ENCODE measurements at places on chromosomes 6 and 20.

DNA sequence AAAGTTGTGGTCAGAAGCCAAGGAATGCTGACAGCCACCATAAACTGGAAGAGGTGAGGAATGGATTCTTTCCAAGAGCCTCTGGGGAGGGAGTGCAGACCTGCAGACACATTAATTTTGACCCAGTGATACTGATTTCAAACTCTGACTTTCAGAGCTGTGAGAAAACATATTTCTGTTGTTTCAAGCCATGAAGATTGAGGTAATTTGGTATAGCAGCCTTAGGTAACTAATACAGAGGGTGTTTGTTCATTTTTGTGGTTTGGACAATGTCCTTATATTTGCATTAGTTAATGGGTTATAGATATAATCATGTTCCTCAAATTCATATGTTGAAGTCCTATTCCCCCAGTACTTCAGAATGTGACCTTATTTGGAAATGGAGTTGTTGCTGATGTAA, 85.4 kb upstream of the GTSF1L start:
- no peak for DNase-seq

DNA sequence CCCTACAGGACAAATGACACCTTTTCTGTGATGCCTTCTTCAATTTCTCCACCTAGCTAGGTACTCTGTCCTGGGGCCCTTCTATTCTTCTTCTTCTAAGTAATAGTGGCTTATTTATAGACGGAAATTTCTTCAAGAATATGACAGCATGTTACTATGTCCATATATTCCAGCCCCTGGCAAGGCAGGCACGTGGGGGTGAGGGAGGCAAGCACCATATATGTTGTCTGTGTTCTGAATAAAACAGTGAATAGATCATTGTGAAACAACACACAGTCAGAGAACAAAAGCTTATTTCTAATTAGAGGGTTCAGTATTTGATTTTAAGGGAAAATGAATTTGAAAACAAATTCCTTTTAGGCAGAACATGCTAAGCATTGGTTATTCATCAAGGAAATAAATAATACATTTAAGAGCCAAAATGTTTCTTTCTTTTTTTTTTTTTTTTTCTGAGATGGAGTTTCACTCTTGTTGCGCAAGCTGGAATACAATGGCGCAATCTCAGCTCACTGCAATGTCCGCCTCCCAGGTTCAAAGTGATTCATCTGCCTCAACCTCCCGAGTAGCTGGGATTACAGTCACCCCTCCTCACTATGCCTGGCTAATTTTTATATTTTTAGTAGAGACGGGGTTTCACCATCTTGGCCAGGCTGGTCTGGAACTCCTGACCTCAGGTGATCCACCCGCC, 6.2 kb downstream of the HEBP2 start:
- DNase-seq = no peak

DNA sequence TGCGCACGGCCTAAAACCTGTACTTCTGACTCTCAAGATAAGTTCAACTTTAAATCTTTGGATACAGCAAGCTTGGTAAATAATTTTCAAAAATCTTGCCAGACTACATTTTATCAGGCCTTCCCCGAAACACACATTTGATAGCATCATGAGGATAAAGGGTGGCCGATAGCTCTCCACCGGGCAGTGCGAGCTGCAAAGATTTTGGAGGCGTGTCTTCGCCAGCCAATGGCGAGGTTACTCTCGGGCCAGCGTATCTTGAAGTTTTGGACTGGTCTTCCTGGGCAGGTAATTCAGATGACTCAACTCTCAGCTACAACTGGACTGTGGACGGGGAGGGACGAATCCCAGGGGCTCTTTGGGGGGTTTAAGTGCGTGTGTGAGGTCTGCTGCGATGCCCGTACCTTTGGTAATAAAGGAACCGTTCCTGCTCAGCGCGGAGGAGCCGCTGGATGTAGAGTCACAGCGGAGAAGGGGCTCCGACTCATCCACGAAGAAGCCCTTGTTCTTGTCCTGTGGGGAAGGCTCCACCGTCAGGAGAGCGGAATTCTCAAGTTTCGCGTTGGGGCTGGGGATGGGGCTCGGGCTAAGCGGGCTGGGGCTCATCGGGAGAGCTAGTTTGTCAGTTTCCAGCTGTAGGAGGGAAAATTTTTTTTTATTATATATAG, 75.3 kb downstream of the TNFRSF21 start:
- DNase-seq = no peak

- DNase-seq = no peak
These were observed 41.4 kb upstream of the GATA5 start for GRCh38 chr20:62517168-62517567.

- no peak for DNase-seq
These were observed 360 bp downstream of the ANKRD60 start for GRCh38 chr20:58228103-58228483.

DNA sequence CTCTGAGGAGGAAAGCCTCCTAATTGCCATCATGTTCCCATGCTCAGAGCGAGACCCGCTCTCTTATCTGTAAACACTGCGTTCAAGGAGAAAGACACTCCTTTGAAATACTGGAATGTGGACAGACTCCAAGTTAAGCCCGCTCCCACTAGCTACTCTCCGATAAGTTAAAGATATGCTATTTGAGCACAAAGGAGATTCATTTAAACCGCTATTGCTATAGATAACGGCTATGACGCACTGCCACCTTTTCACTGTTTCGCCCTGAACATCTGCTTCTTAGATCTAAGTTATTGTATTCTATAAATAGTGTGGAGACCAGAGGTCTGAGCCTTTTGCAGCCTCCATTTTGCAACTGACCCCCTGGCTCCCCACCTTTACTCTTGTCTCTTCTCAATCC, 82.3 kb downstream of the GPX5 start:
- DNase-seq = no peak

DNA sequence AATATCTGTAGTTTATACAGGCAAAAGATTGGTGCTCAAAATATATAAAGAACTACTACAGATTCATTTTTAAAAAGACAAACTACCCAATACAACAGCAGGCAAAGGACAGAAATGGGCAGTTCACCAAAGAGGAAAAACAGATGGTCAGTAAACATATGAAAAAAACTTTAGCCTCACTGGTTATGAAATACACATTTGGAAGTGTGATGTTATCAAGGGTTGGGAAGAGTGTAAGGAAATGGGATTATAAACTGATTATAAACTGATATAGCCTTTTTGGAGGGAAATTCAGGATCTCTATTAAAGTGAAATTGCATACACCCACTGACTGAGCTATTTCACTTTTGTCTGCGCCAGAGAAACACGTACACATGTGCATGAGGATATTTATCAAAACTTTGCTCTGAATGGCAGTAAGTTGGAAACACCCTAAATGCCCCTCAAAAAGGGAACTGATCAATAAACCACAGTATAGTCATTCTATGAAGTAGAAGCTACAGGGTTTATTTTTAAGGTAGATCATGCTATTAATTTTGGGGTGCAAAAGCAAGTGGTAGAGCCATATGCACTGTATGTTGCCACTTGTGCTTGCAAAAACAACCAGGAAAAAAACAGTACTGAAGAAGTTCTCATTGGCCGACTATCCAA, 32.2 kb upstream of the ARFGEF2 start:
- no peak for DNase-seq

DNA sequence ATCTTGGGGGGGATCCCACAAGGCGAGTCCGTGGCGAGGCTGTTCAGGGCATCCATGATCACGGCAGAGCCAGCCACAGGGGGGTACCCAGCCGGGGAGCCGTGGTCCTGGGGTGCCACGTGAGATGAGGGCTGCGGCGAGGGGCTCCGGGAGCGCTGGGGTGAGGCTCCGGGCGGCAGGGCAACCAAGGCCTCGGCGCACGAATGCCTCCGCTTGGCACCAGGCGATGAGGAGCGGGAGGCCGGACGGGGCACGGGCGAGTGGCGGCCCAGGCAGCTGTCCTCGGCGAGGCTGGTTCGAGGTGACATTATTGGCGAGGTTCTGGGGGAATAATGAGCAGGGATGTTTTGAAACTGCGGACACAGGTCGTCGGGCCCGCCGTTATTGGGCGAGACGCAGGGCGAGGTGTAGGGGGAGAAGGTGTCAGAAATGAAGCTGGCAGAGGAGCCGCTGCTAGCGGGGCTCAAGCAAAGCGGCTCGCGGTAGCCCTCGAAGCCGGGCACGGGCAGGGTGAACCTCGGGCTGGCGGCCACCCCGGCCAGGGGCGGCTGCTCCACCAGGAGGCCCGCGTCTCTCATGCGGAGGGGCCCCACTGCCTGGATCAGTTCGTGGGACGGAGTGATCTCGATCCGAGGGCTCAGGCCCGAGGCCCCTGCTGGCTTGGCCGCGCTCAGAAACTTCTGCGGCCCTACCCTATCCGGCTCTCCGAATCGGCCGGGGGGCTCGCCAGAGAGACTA, 19.1 kb downstream of the NFATC2 start:
- no peak for DNase-seq

DNA sequence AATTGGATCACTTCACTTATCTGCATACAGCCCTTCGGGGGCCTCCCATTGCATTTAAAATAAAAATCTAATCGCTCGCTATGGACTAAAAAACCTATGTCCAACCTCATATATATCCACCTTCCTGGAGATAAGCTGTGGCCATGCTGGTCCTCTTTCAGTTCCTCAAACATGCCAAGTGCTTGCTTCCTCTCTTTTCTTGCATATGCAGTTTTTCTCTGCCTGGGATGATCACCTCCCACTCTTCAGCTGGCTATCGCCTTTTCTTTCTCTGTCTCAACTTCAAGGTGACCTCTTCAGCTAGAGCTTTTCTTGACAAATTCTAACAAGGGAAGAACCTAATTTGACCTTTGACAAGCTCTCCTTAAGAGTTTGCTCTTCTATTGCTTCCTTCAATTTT, 5.6 kb upstream of the TFB1M start:
- no peak for DNase-seq

DNA sequence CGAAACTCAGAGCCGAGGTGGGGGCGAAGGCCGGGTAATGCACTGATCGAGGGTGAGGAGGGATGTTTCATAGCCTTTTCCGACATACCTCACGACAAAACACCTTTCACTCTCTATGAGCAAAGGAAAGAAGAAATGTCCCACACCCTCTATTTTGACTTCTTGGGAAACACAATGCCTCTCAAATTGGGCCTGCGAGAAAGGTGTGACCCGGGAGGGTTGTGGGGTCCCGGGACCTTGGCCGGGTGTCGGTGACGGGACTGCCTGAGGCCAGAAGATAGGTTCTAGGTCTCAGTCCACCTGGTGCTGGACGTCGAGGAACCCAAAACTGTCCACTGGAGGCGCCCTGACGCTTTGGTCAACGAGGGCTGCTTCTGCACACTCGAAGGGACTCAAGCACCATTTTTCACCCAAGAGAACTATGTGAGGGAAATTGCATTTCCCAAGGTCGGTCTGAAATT, 41.1 kb upstream of the OSTM1 start:
- DNase-seq = no peak

DNA sequence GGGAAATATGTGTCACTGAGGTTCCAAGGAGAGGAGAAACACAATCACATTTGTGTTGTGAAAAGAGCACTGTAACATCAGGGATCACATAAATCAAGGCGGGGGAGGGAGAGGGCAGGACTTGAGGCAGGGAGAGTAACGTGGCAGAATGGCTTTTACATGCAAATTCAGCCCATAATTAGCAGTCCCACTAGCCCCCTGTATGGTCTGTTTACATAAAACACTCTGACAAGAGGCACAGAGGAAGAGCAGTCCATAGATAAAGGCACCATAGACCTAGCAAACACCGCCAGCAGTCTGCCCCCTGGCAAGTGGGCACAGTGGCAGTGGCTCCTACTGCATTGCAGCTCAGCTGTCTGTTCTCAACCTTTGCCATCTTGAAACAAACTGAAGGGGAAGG, 82.7 kb downstream of the LYRM2 start:
- DNase-seq = no peak

GRCh38 chr20:22808628-22809027, 224.3 kb upstream of the FOXA2 start:
- no peak for DNase-seq

DNA sequence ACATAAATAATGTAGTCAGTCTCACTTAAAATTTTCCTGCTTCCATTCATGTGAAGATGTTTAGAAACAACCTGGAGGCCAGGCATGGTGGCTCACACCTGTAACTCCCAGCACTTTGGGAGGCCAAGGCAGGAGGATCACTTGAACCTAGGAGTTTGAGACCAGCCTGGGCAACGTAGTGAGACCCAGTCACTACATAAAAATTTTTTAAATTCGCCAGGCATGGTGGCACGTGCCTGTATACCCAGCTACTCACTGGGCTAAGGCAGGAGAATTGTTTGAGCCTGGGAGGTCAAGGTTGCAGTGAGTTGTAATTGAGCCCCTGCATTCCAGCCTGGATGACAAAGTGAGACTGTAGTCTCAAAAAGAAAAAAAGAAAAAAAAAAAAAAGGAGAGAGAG, 47.3 kb upstream of the E2F3 start:
- no peak for DNase-seq

DNA sequence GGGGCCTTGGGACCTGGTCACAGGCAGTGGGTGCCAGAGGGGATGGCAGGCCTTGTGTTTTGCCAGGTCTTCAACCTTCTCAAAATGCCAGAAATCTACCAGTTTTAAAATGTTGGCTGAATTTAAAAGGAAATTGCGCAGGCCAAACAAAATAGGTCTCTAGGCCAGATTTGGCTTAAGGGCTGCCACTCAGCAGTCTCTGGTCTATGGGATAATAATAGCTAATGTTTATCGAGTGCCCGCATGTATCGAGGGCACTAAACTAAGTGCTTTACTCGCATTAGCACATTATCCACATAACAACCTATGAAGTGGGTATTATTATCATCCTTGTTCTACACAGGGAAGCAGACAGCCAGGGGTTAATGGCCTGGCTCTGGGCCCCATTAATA, 11.0 kb downstream of the E2F3 start:
- DNase-seq = no peak

GRCh38 chr20:9368893-9369292, 145.5 kb upstream of the LAMP5 start:
- DNase-seq = no peak

DNA sequence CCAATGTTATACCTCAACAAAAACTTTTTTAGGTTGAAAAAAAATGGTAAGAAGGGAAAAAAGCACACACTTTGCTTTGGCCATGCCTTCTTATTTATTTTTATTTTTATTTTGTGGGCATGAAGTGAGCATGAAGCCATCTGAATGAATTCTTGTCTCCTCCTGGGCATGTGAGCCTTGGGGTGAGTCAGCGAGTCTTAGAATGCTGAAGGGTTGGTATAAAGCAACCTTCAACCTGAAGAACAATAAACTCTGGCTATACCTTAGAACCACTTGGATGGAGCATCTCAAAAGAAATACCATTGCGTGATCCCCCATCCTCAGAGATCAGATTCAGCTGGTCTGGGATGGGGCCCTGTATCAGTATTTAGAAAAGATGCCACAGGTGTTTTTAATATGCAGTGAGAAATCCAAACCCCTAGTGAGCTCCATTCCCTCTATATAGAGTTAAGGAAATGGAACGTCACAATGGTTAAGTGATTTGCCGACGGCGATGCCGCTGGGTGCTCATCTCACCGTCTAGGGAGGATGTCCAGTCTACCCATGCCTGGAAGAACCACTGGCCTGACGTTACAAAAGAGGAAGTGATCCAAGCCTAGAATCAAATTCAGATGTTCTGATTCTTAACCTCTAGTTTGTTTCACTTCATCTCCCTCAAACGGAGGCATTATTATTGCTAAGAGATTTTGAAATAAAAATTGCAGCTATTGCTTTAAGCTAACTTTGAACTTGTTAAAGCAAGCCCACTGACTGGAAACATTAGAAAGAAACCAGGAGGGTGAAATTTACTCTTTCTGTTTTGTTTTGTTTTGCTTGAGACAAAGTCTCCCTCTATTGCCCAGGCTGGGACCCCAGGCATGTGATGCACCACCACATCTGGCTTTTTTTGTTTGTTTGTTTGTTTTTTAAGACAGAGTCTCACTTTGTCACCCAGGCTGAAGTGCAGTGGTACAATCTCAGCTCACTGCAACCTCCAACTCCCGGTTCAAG, 67.1 kb downstream of the EDN1 start:
- DNase-seq = no peak

GRCh38 chr20:23503649-23504048, 12.7 kb downstream of the CST8 start:
- no peak for DNase-seq
